Epithelial cell of proximal tubule (primary cell): ENCODE measurements at places on chromosomes 7 and 10. TPM values are rescaled to one million over a fixed set of nuclear protein-coding genes. Genes with fewer than 3 reads are reported as not detected.

- DNase-seq = no peak
These were observed 289.7 kb downstream of the KLF6 start for GRCh38 chr10:3495281-3495680.

- DNase-seq = no peak
These were observed 51.4 kb downstream of the C10orf67 start for GRCh38 chr10:23293145-23293724.

- DNase-seq = no peak
These were observed 227.1 kb downstream of the DYNC1I1 start for GRCh38 chr7:95999481-95999880.

DNA sequence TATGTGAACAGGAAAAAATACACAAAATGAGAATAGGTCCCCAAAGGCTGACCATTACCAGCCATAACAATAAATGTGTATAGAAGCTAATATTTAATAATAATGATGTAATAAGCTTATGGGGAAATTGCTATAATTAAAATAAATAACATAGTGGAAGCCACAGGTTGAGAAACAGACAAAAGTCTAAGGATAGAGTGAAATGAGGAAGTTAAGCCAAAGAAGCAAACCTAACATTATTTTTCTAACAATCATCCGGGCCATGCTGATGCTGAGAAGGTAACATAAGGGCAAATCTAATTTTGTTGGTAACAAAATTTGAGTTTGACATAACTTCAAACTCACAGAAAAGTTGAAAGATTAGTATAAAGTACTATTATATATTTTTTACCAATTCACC, 115.9 kb downstream of the MICU1 start:
- no peak for DNase-seq

- DNase-seq = no peak
These were observed 78.7 kb upstream of the AGR3 start for GRCh38 chr7:16960337-16960965.

STEAP1 gene
- 3.4 and 8.0 TPM in 2 replicates for total RNA-seq

GCK gene
- 1.0 and 2.2 TPM in 2 replicates for total RNA-seq

EPHB4 gene
- 70.3 and 99.1 TPM in 2 replicates for total RNA-seq

ARHGEF5 gene
- total RNA-seq = 22.4 and 34.5 TPM in 2 replicates

OGDH gene
- 62.0 and 93.0 TPM in 2 replicates for total RNA-seq

RAB19 gene
- total RNA-seq = 2.7 and 3.6 TPM in 2 replicates
